Neural crest cell (in vitro differentiated cells): ENCODE measurements at places on chromosomes 1 and 21.

- DNase-seq = no peak
These were observed 79.5 kb upstream of the SLC45A1 start for GRCh38 chr1:8238141-8239038.

DNA sequence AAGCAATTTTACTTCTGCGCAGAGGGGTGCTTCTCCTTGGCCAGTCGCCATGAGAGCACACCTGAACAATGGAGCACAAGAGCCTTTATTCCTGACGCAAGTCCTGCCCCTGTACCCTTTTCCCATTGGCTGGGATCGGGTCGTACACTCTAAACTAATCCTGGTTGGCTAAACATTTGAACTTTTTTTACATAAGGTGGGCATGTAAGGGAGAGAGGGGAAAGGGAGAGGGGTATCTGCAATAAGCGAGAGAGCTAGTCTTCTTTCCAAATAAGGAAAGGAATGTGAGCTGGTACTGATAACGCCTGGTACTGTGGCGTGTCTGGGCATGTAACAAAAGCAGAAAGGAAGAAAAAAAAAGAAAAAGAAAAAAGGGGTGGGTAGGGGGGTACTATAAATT lies 21.8 kb downstream of the MFSD2A start:
- DNase-seq = no peak

- DNase-seq = no peak
These were observed 1.9 kb downstream of the PLEKHA6 start for GRCh38 chr1:204357551-204358490.

DNA sequence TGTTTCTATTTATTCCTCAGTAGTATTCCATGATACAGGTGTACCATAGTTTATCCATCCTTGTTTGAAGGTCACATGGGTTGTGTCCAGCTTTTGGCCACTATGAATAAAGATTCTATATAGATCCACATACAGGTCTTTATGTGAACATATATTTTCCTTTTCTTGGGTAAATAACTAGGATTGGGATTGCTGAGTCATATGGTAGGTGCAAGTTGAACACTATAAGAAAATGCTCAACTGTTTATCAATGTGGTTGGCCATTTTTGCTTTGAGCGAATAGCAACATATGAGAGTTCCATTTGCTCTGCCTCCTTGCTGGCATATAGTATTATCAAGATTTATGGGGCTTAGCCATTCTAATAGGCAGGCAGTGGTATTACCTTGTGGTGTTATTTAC lies 170.2 kb upstream of the KCNJ15 start:
- DNase-seq = no peak

DNA sequence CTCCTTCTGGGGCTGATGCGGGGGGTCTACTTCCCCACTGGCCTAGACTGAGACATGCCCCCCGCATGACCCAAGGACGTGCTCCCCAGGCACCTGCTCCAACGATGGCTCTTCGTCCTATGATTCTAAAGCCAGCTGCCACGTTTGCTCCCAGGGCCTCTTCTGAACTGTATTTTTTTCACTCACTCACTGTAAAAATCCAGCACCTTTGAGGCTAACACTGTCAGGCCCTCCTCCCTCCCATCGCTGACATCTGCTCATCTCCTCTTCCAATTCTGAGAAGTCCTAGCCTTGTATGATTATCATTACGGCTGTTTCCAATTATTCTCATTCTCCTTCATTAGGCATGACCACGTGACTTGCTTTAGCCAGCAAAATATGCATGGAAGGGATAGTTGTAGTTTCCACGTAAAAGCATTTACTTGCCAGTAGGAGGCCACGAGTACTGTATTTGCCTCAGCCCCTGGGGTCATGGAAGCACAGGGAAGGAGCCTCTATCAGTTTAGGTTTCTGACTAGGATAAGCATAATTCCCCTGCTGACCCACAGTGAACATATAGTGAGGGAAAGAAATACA lies 19.1 kb upstream of the EDN2 start:
- no peak for DNase-seq

GRCh38 chr1:100597061-100597741 lies 59.3 kb downstream of the GPR88 start:
- DNase-seq = no peak

DNA sequence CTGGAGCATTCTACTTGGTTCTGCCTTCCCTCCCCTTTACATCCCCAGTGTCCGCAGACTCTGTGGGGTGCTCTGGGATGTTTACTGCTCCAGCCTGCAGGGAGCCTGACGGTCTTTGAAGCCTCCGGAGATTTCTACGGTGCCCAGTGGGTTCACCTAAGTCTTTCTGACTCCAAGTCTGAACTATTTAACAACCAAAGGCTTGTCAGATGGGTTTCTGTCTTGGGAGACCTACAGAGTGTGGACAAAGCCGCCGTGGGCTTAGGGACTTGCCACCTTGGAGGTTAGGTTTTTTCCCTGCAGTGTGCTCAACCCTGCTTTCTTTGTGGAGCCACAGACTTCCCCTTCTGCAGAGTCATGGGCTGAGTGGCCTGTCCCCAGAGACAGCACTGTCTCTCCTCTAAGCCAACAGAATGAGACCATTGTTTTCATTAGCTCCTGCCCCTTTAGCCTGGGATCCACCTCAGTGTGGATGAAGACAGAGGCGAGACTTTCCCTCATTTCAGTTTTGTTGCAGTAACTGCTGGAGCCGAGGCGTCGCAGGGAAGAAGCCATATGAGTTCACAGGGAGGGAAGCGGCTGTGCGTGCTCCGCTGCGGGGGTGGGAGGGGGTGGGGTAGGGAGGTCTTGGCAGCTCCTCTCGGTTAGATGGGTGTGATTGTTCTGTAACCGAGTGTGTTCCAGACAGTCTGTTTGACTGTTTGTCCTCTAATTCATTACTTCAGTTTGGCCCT lies 120.7 kb downstream of the CNIH3 start:
- no peak for DNase-seq

DNA sequence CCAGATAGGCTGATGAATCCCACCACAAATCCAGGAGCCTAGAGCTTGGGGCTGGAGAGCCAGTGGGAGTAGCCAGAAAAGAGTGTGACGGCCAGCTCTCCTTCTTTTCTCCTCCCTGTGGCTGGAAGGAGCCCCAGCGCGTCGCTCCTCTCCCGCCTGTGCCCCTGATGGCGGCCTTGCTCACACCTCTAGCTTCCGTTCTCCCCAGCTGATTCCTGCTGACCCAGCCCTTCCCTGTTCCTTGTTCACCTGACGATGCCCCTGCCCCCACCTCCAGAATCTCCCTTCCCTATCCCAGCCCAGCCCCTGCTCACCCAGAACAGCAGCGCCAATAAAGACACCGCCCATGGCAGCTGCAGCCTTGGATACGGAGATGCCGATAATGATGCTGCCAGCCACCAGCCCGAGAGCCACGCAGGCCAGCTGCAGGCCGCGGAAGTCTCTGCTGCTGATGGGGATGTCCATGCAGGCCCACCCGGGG lies 656 bp downstream of the KNCN start:
- DNase-seq = no peak

DNA sequence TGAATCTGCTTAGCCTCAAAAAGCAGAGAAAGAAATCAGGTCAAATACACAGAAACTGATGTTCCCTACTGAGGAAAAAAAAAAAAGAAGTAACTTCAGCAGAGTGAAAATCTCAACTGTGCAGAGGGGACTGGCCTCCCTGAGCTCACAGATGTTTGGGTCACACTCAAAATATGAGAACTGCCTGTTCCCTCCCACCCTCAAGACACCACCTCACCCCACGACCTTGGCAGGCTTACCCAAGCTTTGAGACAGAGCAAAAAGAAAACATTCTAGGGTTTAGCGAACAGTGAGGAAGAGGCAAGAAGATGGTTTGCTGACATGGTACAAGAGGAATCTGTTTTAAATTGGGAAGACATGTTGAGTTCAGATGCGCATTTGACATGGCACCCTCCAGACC lies 48.8 kb downstream of the NID1 start:
- no peak for DNase-seq

- DNase-seq = no peak
These were observed 11.2 kb downstream of the TRIM62 start for GRCh38 chr1:33170351-33171274.

DNA sequence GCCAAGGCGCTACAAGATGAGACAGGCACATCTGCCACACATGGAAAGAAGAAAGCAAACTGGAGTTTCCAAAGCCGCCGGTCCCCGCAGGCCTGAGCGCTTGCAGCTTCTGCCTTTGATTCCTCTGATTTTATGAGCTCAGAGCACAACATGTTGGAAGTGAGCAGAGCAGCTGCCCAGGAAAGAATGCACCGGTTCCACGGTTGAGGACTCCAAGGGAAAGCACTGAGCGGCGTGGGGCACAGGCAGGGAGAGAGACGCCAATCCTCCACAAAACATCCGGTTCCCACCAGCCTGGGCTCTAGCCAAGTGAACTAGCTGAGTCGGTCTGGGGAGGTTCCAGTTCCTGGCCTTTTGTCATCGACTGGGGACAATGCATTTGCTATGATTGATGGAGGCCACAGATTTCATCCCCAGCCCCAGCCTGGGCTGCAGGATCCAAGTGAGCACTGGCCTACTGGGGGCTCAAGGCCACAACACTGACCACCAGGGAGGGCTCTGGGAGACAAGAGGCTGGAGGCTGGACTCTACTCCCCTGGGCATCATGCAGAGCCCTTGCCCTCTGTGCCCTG lies 253.1 kb upstream of the IRF2BP2 start:
- DNase-seq = no peak

DNA sequence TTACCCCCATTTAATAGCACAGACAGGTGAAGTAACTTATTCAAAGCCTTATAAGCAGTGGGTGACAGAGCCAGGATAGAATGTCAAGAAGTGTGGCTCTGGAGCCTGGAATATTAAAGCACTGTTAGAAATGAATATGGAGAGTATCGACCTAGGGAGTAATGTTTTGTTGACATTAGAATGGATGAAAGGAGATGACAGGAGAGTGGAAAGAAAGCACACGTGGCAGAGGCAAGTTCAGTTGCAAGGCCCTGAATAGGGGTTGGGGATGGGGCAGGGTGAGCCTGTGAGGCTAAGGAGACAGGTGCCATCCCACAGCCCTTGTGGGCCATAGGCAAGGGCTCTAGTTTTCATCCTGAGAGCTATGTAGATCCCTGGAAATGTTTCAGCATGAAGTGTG lies 125.5 kb upstream of the PLXNA2 start:
- no peak for DNase-seq

DNA sequence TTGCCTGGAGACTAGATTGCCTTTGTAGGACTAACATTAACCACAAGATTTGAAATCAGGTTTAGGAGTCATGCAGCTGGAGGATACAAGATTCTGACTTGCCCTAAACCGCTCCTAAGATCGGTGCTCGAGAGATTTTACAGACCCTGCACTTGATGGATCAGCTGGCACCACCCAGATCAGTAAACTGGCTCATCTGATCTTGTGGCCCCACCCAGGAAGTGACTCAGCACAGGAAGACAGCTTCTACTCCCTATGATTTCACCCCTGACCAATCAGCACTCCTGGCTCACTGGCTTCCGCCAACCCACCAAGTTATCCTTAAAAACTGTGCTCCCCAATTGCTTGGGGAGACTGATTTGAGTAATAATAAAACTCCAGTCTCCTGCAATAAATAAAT lies 876 bp upstream of the CATSPERE start:
- no peak for DNase-seq
